Inflammatory macrophage treated with lipopolysaccharide for 1 hour (primary cell): ENCODE measurements at places on chromosomes 11 and 22.

- DNase-seq = no peak
These were observed 343.9 kb upstream of the CADM1 start for GRCh38 chr11:115848080-115848479.

- no peak for DNase-seq
These were observed 7.7 kb downstream of the CREB3L1 start for GRCh38 chr11:46285173-46285572.

GRCh38 chr22:45185718-45186514 is 22.2 kb downstream of the NUP50 start:
- DNase-seq = no peak

GRCh38 chr11:69862331-69862771 is 43.1 kb upstream of the FGF3 start:
- DNase-seq = no peak

DNA sequence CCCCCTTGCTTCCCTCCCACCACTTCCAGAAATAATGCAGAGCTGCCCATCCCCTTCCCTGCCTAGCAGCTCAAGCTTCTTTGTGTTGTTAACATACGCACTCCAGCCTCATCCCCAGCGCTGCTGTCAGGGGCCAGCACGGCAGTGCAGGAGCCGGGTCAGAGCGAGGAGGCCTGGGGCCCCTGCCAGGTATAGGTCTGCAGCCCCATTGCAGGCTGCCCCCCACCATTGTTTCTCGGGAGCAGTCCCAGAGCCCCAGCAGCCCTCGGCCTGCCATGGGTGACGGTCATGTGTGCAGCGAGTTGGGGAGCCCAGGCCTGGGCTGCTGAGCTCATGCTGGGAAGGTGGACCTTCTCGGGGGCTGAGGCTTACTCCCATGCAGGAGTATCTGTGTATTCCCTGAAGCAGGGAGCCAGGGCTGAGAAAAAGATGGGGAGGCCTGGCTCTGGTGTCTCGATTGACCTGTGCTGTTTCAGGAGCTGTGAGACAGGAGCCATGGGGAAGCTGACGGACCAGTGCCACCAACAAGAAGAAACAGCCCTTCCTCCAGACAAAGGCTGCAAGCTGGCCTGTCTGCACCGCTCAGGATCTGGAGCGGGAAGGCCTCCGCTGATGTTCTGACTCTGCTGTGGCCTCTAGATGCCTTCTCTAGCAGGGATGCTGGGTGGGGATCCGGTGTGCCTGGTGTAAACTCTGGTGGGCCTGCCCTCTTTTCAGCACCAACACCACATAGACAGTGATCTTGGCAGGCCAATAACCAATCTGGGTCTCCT is 220.5 kb upstream of the B3GAT1 start:
- DNase-seq = no peak

GRCh38 chr11:3036419-3036818 is 20.8 kb downstream of the CARS1 start:
- DNase-seq = peak; percentile 75

- no peak for DNase-seq
These were observed 3.2 kb upstream of the POGLUT3 start for GRCh38 chr11:108501396-108501795.

GRCh38 chr11:9736365-9736764 is 72.5 kb downstream of the SWAP70 start:
- DNase-seq = no peak

DNA sequence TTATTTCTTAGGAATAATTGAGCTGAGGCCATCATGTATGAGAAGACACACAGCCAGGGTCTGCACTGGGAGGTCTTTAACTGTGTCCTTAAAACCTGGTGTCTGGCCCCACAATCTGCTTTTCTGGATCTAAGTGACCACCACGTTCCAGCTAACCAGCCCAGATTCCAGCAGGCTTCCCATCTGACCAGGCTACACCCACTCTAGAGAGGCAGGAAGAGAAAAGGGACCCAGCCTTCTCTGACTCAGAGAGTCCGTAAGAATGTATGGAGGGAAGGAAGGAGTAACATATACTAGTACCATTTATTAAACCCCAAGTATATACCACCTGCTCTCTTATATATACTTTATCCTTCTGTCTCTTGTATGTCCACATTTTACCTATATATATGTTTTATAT is 80.1 kb downstream of the LDLRAD3 start:
- DNase-seq = no peak

- DNase-seq = no peak
These were observed 416.7 kb upstream of the CADM1 start for GRCh38 chr11:115920841-115921480.

DNA sequence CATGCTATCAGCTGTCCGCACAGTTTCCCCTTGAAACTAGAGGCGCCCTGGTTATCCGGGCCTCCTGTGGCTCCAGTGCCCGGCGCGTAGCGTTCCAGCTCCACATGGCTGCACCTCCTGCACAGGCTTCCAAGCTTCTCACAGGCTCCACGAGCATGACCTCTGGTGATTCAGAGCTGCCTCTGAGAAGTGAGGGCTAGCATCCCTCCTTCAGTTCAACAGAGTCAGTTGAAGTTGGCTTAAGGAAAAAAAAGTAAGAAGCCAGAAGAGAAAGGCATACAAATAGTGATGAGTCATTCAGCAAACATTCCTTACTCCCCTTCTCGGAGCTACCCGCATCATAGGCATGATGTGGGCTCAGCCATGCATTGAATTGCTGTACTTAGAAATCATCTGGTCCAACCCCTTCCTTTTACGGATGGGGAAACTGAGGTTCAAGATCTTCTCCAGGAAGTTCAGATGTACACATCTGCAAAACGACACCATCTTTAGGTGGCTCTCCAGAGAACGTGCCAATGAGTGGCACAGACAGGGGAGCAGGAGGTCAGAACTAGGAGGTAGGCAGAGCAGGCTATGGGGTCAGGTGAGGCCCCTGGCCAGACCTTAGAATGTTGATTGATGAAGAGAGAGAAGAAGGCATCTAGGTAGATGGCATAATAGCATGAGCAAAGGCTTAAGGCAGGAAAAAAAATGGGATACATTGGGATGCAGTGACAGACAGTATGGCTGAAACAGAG is 216.3 kb upstream of the TBCEL start:
- DNase-seq = no peak

GRCh38 chr22:25804676-25805075 is 62.7 kb downstream of the MYO18B start:
- DNase-seq = no peak

- DNase-seq = no peak
These were observed 10.4 kb upstream of the EHF start for GRCh38 chr11:34610324-34611041.

- DNase-seq = no peak
These were observed 33.4 kb upstream of the CTTN start for GRCh38 chr11:70364745-70365543.

- DNase-seq = no peak
These were observed 1.3 kb upstream of the ZFTA start for GRCh38 chr11:63769714-63770455.

GRCh38 chr11:121650351-121651256 is 197.8 kb upstream of the SORL1-AS1 start:
- DNase-seq = no peak

- no peak for DNase-seq
These were observed 3.0 kb downstream of the CBLIF start for GRCh38 chr11:59842316-59842715.

DNA sequence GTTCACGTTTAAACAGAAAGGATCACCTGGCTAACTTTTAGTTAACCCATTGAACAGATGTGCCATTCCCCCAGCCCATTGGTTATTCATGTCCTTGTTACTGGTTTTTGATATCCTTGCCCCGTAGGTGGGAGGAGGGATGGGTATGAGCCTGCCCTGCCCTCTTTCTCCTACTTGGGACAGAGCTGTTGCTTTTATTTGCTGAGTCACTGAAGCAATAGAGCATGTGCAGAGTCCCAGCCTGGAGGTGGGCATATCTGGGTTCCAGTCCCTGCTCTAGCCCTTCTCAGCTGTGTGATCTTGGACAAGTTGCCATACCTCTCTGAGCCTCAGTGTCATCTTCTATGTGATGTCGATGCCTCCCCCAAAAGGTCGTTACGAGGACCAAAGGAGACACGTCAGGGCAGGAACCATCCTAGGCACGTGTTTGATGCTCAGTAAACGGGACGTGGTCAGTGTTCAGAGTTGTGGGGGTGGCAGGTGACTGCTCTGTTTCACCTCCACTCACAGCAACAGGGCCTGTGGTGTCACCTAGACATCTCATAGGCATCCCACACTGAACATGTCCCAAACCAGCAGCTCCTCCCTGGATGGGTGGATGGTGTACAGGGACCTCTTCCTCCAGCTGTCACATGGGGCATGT is 61.0 kb downstream of the BMAL1 start:
- DNase-seq = peak; percentile 39

- DNase-seq = peak; percentile 65
These were observed 6.5 kb downstream of the DCPS start for GRCh38 chr11:126310200-126310991.

DNA sequence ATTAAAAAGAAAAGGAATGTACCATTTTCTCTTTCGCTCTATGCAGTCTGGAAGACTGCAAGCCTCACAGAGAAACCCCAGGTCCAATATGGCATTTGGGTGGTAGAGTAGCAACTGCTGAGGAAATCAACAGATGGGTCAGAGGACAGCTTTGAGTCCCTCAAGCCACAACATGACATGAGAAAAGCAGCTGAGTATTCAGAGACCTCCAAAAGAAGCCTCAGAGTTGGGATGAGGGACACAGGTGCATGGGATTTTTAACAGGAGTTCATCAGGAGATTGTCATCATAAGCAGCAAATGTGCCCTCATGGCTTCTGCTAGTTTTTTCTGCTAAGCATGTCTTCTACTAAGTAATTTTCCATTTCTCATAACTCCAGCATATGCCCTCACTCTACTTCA is 111.6 kb downstream of the BLID start:
- DNase-seq = no peak

- DNase-seq = no peak
These were observed 28.2 kb upstream of the SLC22A12 start for GRCh38 chr11:64562723-64563351.

DNA sequence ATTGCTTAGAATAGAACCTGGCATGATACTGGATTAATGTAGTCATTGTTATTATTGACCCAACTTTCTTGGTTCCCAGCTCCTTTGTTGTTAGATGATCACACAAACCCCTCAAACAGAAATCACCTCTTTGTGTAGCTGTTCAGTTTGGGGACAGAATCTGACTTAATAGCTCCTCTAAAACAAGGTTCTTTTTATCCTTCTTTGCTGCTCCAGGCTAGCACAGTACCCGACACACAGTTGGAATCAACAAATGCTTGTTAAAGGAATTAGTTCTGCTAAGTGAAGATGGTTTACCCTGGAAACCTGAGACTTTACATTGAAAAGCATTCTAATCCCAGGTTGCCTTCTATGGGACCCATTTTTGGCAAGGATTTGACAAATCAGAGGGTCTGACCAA is 43.9 kb downstream of the GAB2 start:
- DNase-seq = no peak

- DNase-seq = no peak
These were observed 33.0 kb downstream of the GNB1L start for GRCh38 chr22:19821523-19822300.

DNA sequence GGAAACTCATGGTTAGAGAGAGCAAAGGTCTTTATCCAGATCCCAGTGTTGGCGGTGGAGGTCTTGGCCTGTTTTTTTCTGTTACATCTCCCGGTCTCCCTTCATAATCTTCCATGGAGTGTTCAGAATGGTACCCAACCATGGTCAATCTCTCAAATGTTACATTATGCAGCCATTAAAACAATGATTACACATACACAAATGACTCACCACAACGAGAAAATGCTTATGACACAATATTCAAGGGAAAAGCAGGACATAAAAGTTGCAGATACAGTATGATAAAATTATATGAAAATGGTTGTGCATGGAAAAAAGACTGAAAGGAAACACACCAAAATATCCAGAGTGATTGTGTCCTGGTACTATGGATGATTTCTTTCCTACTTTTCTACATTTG is 17.8 kb upstream of the CSNK1E start:
- peak; percentile 51 for DNase-seq

DNA sequence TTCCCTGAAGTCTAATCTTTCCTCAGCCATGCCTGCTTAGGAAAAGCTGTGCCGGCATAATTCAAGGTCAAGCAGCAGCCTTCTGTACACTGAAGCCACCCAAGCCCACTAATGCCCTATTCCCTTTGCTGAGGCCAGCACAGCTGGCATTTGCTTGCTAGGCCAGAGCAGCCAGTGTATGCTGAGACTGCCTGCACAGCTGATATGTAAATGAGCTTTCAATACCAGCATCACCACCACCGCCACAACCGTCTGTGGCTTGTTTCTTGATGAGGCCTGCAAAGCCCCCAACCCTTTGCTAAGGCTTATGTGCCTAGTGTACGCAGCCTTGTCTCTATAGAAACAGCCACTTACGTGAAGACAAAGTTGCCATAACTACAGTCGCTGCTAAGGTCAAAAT is 56.3 kb upstream of the TNRC6B start:
- no peak for DNase-seq

DNA sequence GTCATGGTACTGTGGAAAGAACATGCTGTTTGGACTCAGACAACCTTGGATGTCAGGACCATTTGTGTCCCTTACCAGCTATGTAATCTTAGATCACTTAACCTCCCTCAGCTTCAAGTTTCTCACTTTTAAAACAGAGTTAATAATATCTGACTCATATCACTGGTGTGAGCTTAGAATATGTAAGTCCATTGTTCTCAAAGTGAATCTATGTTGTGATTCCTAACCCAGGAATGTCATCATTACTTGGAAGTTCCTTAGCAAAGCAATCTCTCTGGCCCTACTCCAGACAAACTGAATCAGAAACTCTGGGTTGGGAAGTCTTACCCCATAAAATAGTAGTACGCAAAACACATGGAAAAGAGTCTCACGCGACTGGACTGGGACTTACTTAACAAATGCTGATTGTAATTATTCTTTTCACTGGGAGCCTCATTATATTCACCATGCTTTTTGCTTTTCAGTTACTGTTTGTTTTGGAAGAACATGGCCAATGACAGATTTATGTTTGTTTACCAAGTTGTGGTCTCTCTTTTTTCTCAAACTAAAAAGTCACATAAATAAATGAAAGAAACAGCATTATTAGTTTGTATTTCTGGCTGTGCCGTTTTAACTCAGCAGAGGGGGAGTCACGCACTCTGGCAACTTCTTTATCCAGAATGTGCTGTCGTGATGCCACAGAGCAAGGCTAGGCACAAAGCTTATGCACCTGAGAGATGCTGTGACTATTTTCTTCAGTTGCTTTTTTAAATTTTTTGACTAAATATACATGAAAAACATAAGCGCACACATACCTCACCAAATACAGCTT is 217.7 kb upstream of the CTSC start:
- no peak for DNase-seq

- no peak for DNase-seq
These were observed 453.8 kb upstream of the CNTN5 start for GRCh38 chr11:98566978-98567377.

- no peak for DNase-seq
These were observed 31.0 kb upstream of the FCHSD2 start for GRCh38 chr11:73172992-73173656.
